ENCODE measurements at places on chromosomes 2 and 18.

DNA sequence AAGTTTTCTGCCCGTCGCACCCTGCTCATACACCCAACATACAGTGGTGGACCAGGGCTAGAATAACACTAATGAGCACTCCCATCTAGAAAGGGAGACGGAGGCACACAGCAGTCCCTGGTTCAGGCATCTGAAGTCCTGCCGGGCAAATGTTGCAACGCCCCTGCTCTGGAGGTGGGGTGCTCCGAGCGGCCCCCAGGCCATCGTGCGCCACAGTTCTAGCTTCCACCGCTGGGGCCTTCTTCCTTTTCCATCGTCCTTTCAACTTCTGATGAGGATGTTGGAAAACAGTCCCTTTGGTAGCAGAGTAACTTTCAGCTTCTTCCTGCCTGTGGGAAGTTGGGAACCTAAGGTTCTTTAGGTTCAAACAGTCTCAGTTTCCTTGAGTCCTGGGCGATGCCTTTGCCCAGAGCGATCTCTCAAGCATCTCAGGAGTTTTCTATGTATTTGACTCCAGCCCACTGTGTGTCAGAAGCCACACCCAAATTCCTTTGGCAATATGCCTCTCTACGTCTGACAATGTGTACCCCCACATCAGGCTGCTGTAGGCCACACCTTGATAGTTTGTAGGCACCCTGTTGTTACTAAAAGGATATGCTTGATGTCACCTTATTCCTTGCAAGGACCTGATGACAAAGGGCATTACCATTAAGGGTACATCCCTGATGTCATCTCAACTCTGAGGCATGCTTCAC lies 258.8 kb downstream of the GLI2 start:
- no peaks in the 10 kb centered on the region for H3K4me1 ChIP-seq
- no peak overlapping the region for H3K27ac ChIP-seq
- peaks cover 12% of the 10 kb centered on the region for H3K27me3 ChIP-seq
- H3K4me3 ChIP-seq, result no peak overlapping the region
- DNase-seq, result peak; percentile 36

DNA sequence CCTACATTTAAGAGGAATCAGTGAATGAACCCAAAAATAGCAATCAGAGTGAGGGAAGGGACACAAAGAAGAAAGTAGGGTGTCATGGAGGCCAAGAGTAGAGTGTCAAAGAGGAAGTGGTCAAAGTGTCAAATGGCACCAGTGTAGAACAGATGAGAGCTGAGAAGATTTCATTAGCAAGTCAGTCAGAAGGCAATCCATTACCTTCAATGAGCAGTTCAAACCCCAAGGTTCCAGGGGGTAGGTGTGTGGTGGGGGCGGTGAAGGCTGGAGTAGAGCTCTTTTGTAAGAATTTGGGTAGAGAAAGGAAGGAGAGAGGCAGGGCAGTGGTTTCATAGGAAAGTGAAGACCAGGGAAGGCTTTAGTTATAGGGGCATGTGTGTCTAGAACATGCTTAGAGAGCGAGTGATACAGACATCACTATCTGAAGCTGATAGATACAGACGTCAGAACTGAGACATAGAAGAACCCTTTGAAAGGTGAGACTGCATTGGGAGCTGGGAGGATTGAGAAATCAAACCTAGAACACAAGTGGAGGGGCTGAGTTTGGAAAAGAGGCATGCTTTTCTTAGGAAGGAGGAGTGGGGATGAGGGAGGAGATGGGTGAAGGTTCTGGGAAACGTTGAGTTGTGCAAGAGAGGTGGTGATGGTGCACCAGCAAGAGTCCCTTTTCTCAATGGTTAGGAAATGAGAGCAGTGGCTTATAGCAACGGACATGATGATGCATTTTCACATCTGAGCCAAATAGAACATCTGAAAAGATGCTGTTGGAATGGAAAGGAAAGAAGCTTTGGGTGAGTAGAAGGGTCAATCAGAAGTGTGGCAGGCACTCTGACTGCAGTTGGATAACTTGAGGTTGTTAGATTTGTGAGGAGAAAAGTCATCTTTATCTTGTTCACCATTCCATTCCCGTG lies 48.9 kb upstream of the IL1RL1 start:
- H3K36me3 ChIP-seq, result no peaks in the 10 kb centered on the region
- H3K4me1 ChIP-seq, result no peaks in the 10 kb centered on the region
- H3K27me3 ChIP-seq, result no peaks in the 10 kb centered on the region

GRCh38 chr2:216922175-216922780 lies 62.4 kb upstream of the TNP1 start:
- no peak overlapping the region for H3K27ac ChIP-seq
- H3K27me3 ChIP-seq, result no peaks in the 10 kb centered on the region
- DNase-seq, result peak; percentile 20
- no peaks in the 10 kb centered on the region for H3K36me3 ChIP-seq
- H3K4me3 ChIP-seq, result no peak overlapping the region
- no peaks in the 10 kb centered on the region for H3K4me1 ChIP-seq

DNA sequence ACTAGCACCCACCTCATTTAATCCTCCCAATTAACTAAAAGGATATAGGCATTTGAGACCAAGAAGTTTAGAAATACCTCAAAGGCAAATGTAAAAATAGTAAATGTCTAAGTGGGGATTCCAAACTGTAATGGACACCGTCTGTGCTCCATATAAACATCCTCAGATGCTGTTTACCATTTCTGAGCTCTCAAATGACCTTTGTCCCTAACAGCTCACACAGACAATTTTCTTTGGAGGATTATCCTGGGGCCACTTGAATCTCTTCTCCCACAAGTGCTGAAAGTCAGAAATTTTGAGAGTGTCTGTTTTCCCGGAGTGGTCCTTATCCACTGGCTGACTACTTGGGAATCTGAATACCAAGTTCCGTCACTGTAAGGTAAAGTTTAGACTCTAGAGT lies 1418.9 kb downstream of the LRP1B start:
- no peaks in the 10 kb centered on the region for H3K27me3 ChIP-seq
- H3K4me3 ChIP-seq, result no peak overlapping the region
- no peak overlapping the region for H3K27ac ChIP-seq
- no peaks in the 10 kb centered on the region for H3K36me3 ChIP-seq
- no peak for DNase-seq

GRCh38 chr18:44537526-44537925 lies 143.2 kb upstream of the SETBP1 start:
- no peaks in the 10 kb centered on the region for H3K4me1 ChIP-seq
- DNase-seq, result peak; percentile 65
- no peaks in the 10 kb centered on the region for H3K27me3 ChIP-seq
- no peaks in the 10 kb centered on the region for H3K36me3 ChIP-seq
- H3K27ac ChIP-seq, result no peak overlapping the region
- no peak overlapping the region for H3K4me3 ChIP-seq

DNA sequence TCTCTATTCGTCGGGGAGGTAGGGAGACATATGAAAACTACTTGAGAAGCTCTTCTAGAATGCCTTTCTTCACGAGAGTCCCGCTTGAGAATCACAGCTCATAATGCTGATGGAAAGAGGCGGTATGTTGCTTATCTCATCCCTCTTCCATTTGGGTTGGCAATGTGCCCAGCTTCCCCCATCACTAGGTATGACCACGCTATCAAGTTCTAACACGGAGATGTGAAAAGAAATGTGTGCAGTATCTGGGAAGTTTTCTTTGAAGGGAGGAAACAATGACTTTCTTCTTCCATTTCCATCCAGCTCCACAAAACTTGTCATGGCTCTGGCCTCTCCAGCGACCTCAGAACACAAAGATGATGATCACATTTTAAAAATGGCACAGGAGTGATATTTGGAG lies 742.4 kb downstream of the DCDC2C start:
- no peaks in the 10 kb centered on the region for H3K27me3 ChIP-seq
- DNase-seq, result no peak
- H3K4me1 ChIP-seq, result no peaks in the 10 kb centered on the region
- no peak overlapping the region for H3K4me3 ChIP-seq

DNA sequence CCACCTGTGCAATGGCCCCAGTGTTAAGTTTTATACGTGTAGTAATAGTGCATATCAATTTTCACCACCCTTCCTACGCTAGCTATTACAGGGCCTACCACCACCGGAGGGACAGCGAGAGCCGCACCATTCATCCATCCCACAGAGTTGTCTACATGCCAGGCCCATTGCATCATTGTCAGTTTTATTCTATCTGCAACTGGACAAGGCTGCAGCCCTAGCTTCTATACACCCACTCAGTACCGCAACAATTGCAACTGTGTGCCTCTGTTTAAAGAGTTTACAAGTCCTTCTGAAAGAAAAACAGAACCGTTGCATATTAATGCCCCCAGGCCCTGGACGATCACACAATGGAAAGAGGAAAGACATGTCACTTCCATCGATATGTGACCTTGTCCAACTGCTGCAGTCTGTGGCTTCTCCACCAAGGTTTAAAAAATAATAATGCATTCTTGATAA lies 58.6 kb downstream of the ZEB2 start:
- H3K36me3 ChIP-seq, result no peaks in the 10 kb centered on the region
- DNase-seq, result no peak
- no peak overlapping the region for H3K4me3 ChIP-seq
- H3K27ac ChIP-seq, result peak overlapping the region; percentile 89
- no peaks in the 10 kb centered on the region for H3K4me1 ChIP-seq
- H3K27me3 ChIP-seq, result peaks cover 43% of the 10 kb centered on the region

DNA sequence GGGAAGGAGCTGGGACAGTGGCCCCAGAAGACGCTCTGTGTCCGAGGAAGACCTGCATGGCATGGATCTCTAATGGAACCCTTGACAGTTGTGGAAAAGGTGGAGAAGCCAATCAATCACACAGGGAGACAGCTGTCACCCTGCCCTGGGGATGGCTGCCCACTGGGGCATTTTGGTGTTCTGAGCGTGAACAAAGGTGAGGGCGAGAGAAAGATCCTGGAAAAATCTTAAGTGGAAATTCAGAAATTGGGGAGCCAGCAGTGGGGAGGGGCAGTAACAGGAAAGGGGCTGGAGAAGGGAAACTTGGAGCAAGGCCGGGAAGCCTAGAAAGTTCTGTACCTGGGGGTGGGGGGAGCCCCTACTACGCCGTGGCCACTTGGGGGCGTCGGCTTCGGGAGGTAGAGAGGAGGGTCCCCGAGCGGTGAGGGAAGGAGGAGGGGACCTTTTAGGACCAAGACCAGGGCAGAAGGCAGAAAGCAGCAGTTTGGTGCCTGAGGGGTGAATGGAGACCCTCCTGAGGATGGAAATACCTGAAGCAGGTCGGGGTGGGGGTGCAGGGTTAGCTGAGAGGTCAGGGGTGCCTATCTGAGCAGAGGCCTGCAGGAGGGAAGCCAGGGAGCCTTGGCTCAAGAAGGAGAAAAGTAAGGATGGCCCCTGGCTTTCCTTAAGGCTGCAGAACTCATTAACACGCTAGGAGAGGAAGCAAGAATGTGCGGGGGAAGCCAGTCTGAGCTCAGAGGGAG lies 30.0 kb downstream of the NGEF start:
- no peak overlapping the region for H3K4me3 ChIP-seq
- no peaks in the 10 kb centered on the region for H3K27me3 ChIP-seq
- no peaks in the 10 kb centered on the region for H3K36me3 ChIP-seq
- no peaks in the 10 kb centered on the region for H3K4me1 ChIP-seq

All from endodermal cell (in vitro differentiated cells).